ENCODE measurements at places on chromosomes 11 and 22.

DNA sequence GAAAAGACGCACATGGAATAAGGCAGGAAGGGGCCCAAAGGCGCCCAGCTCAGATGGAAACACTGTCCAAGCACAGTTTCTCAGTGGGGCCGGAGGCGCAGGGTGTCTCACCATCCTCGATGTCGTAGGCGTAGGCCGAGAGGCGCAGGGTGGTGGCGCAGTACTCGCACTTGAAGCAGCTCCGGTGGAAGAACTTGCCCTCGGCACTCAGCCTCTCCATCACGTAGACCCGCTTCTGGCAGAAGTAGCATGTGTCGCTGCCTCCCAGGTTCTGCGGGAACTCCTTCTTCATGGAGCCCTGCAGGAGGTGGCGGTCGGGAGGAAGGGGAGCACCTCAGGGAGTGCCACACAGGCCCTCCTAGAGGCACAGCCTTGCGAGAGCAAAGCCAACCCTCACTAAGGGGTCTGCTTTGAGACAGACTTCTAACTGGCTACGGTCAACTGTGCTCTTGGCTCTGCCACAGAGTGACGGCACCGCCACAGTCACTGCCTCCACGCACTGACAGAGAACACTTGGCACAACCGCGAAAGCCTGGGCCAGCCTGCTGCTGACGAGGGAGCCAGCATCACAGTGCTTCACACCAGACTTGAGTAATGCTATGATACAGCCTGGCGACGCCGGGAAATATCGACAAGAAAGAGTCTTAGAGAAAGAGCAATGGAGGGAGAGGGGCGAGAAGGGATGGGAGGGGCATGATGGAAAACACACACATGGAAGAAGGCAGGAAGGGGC, 97.6 kb upstream of the BID start:
- DNase-seq = no peak

- DNase-seq = no peak
Observed at GRCh38 chr22:24156141-24156912, 25.0 kb upstream of the SUSD2 start.

GRCh38 chr22:23207729-23208393, 27.6 kb downstream of the BCR start:
- no peak for DNase-seq

- no peak for DNase-seq
Observed at GRCh38 chr11:68692115-68692514, 7.8 kb downstream of the GAL start.

DNA sequence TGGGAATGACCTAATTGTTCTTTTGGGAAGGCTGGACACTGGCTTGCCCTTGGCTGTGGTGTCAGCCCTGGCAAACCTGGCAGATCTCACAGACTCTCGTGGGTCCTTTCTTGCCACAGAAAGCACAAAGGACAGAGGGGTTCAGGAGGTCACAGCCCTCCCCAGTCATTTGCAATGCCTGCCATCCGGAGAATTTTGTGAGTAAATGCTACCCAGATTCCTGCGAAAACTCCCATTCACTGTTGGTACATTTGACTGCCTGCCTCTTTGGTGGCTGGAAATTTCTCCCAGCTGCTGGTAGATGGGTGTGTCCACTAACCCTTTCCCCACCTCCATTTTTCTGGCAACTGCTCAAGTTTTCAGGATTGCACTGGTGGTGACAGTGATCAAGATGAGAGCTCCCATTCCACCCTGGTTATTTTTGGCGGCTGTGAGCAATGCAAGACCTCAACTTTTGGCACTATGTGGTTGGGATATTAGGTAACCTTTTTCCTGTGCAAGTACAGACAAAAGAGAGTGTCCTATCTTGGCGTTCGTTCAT, 155.7 kb downstream of the NAV2 start:
- peak; percentile 34 for DNase-seq

GRCh38 chr22:47391169-47392053, 629.0 kb downstream of the TBC1D22A start:
- no peak for DNase-seq

GRCh38 chr22:19639610-19640135, 74.6 kb upstream of the SEPTIN5 start:
- no peak for DNase-seq

- DNase-seq = no peak
Observed at GRCh38 chr11:127844876-127845275, 742.5 kb downstream of the ETS1 start.

- DNase-seq = no peak
Observed at GRCh38 chr11:78603792-78604191, 29.1 kb upstream of the NARS2 start.

GRCh38 chr11:128604723-128605122, 17.4 kb upstream of the ETS1 start:
- DNase-seq = no peak

GRCh38 chr11:126415669-126416420, 60.4 kb downstream of the ST3GAL4 start:
- peak; percentile 89 for DNase-seq

DNA sequence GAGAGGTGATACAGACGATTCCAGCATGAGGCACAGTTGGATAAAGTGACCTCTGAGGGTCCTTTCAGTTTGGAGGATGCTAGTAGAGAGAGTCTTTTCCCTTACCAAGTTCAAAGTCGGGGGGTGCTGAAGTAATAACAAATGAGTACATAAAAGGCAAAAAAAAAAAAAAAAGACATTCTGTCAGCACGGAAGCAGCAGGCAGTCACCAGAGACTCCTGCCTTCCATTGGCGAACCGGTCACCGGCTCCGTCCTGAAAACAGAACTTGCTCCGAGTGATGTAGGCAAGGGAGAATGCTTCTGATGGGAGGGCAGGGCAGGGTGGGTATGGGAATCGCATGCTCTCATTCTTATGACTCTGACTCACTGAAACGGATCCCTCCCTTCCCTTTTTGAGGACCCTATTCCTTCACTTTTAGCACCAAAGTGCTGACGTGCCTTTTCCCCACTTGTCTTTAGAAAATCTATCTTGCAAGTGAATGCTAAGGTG, 65.9 kb downstream of the PRR5L start:
- no peak for DNase-seq

- DNase-seq = no peak
Observed at GRCh38 chr11:115284773-115285172, 219.4 kb downstream of the CADM1 start.

- DNase-seq = no peak
Observed at GRCh38 chr11:61983419-61983818, 16.0 kb upstream of the FTH1 start.

GRCh38 chr11:44628730-44629700, 63.6 kb downstream of the CD82 start:
- DNase-seq = no peak

- DNase-seq = no peak
Observed at GRCh38 chr11:71305041-71305440, 52.7 kb upstream of the SHANK2 start.

GRCh38 chr11:75635066-75635862, 33.6 kb downstream of the MAP6 start:
- DNase-seq = peak; percentile 76

DNA sequence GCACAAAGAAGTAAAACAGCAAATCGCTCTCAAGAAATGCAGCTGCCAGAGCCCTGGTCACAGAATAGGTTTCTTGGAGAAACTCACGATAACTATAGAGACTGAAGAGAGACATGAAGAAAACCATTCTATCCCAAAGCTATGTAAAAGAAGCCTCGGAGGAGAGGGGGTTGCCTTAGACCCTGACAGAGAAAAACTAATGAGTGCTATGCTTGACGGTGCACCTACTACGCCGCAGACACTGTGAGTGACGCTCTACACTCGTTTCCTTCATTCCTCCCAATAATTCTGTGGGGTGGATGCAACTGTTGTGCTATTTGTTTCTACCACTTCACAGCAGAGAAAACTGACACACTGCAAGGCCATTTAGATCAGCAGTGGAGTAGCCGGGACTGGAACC, 121.8 kb downstream of the ETS1 start:
- no peak for DNase-seq

DNA sequence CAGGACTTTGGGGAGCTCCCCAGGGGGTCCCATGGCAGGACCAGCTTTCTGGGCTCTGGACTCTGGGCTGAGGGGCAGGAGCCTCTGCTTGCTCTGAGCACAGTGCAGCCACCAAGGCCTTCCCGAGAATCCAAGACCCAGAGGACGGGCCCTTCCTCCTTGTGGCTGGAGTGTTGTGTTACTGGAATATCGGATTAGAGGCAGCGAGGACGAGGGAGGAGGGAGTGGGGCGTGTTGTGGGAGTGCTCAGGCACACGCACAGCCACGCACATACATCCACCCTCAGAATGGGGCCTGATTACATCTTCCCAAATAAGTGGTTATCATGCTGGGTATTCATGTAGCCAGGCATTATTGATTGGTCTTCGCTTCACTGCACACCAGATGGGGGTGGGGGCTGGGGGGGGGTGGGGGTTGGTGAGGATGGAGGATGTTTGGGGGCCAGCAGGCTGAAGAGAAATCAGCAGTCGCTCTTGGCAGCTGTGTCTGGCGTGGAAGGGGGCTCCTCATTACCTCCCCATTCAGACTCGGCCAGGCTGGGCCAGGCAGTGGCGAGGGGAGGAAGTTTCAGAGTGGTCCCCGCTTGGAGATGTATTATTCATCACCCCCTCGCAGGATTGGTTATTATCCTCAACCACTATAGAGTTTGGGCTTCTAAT, 120.9 kb downstream of the ST3GAL4 start:
- DNase-seq = no peak

DNA sequence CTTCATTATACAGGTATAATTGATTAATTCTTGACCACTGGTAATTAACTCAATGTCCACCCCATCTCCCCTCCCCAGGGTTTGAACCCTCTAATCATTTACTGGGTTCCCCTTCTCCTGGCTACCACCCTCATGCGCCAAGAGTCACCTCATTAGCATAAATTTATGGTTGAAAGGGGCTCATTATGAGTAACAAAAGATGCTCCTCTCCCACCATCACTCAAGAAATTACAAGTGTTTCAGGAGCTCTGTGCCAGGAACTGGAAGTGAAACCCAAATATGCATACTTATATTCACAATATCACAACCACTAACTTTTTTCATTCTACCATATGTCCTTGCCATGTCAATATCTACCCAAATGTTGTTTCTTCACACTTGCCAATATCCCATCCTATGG, 7.8 kb upstream of the STIP1 start:
- no peak for DNase-seq

- peak; percentile 17 for DNase-seq
Observed at GRCh38 chr11:103947546-103947919, 88.9 kb upstream of the DDI1 start.

DNA sequence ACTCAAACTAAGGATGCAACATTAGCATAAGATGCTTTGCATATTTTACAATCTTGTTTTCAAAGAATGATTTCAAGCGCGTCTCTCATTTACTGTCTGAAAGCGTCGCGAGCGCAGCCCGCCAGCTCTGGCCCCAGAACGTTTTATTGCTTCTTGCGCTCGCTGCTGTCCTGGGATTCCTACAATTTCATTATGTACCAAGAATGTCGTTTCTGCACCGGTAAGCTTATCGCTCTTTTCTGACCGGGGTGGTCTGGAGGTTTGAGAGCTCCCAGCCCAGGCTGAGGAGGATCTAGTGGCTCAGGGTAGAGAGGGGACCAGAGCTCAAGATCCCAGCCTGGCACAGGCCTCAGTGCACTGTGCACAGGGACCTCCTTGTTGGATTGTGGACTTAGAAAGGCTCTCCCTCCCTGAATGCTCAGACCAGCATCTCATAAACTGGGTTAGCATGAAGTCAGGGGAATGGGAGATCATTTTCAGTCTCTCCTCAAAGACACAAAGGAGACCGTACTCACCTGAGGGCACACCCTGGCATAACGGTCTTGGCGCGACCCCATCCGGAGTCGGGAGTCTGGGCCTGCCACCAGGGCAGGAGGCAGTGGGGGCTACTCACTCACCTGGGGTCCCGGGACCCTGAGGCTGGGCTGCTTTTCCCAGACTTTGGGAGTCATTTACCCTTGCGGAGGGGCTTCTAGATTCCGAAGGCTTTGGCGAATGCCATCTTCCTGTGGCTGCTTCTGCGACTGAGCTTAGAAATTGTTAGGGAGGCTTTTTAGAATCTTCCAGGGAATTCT, 817.4 kb downstream of the BRD1 start:
- no peak for DNase-seq

GRCh38 chr11:63598556-63598955, 15.7 kb downstream of the PLAAT3 start:
- no peak for DNase-seq

DNA sequence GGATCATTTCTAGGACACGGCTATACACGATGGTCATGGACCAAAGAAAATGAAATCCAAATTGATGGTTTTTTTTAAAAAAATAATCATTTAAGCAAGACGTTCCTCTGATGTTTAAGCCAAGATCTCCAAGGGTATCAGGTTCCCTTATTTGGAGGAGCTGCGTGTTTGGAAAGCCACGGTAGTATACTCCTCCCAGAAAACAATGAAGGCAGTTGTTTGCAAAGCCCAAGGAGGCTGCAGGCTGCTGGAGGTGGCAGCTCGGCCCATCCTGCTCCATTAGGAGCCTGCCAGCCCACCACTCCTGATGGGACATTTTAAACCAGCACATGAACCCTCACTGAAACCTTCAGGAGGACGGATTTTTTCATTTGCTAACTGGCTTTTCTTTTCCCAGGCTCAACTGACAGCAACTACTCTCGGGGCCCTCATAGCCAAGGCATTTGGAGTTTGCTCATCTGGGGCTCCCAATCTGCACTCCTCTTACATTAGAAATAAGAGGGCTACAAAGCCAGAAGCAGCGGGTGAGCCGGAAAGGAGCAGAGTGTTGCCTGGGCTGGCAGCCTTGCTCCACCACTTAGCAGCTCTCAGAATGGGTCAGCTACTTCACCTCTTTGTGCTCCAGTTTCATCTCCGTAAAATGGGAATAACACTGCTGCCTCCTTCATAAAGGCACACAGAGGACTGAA, 58.4 kb downstream of the ABTB2 start:
- peak; percentile 37 for DNase-seq

- no peak for DNase-seq
Observed at GRCh38 chr11:57650739-57651090, 1.0 kb upstream of the YPEL4 start.

DNA sequence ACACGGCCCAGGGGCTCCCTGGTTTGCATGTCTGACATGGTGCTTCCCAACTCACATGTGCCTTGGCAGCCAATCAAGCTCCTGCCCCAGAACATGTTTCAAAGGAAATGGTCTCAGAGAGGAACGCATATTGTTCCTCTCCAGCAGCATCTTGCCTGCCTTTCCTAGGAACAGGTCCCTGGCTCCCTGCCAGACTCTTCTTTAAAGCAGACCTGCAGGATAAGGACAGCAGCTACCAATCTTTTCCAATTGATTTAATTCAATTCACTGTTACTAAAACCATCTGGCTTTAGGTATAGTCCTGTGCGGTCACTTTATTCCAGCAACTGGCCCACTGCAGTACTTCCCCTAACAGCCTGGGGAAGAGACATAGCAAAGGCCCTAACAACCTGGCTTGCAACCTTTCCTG, 79.9 kb downstream of the AMBRA1 start:
- DNase-seq = peak; percentile 45

DNA sequence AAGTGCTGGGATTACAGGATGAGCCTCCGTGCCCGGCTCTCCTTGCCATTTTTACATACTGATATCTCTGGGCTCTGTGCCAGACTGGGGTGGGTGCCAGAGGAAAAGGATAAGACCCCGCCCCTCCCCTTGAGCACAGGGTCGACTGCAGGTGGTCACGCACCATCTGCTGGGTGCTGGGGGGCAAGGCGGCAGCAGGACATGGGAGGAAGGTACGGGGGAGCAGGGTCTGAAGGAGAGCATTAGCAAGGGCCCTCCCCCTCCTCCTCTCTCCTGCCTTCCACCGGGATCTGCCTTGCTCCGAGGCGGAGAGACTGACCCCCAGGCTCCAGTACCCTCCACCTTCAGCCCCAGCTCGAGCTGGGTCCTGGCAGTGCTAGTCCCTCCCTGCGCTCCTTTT, 9.7 kb upstream of the PGA3 start:
- DNase-seq = no peak
